Sciatic nerve (tissue), 2 donors: ENCODE measurements at places on chromosomes 3 and 15.
A peak's percentile ranks its signal among the peaks of the same experiment; 100 is the strongest.

DNA sequence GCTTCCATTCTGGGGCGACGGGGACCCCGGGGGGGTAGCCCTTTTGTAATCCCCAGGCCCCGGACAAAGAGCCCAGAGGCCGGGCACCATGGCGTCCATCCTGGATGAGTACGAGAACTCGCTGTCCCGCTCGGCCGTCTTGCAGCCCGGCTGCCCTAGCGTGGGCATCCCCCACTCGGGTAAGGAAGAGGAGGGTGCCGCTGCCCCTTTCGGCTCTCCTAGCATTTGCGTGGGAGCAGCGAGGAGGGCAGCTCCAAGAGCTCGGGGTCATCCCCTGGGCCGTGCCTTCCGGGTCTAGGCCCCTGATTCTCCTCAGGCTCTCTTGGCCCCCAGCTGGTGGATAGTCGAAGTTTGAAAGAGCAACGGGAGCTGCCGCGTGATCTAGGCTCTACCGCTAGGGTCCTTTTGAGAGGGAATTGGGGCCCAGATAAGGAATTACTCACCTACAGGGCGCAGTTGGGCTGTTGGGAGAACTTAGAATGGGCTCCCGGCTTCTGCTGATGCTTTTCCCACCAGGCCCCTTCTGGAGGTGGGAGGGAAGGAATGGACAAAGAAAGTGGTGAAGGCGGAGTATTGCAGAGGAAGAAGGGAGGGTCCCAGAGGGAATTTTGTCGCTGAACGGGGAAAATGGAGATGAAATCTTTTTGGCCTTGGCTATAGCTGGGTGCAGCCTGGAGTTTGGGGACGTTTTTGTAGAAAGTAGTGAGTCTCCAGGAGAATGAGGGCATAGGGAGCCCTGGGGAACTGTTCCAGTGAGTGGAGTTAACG, 615 bp downstream of the VPS18 start:
- DNase-seq = no peak

DNA sequence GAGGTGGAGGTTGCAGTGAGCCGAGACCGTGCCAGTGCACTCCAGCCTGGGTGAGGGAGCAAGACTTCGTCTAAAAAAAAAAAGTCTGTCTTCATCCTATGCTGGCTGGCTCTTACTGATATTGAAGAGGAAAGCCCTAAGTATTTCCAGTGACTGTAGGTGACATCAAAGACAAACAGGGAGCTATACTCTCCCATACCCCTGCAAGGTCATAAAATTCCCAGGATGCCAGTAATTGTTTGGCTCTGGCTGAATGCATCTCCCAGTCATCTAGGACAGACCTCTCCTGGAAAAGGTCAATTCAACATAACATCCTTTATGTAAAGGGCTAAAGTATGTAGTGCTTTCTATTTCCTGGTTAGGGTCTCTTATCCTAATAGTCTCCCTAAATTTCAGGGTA, 8.0 kb downstream of the ZBBX start:
- no peak for DNase-seq

DNA sequence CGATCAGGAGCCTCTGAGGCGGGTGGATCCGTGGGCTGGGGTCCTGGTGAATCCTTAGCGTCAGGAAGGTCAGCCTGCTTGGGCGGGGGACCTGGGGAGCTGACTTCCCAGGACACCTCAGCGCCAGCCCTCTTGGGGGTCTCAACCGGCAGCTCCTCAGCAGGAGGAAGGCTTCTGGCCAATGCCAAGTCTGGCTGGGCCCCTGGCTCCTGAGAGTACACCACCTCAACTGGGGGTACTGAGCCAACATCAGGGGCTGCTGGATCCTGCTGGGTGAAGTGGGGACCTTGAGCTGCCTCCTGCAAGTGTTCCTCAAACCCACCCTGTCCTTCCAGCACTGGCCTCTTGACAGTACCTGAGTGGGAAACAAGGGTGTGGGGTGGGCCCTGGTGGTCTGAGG, 3.1 kb downstream of the PRRT3 start:
- DNase-seq = peak; percentile 54

GRCh38 chr15:96107916-96108315, 222.6 kb upstream of the NR2F2 start:
- no peak for DNase-seq

GRCh38 chr3:89043406-89043932, 64.0 kb upstream of the EPHA3 start:
- DNase-seq = no peak

- DNase-seq = no peak
Measured at GRCh38 chr3:141151439-141151838, 80.2 kb upstream of the PXYLP1 start.

DNA sequence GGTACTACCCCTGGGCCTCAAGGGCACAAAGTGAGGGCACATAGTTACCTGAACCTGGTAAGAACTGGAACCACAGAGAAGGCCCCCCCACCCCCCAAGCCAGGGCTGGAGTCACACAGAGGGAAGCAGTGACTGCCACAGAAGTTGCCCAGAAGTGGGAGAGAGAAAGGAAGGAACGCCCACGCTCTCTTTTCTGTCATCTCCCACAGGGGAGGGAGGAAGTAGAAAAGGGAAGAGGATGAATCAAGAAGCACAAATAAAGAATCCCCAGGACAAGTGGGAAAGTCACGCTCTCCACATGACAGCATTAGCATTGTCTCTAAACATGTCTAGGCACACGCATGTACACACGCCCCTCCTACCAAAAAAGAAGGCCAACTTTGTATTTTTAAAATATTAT, 114.7 kb upstream of the FRMD4B start:
- no peak for DNase-seq

DNA sequence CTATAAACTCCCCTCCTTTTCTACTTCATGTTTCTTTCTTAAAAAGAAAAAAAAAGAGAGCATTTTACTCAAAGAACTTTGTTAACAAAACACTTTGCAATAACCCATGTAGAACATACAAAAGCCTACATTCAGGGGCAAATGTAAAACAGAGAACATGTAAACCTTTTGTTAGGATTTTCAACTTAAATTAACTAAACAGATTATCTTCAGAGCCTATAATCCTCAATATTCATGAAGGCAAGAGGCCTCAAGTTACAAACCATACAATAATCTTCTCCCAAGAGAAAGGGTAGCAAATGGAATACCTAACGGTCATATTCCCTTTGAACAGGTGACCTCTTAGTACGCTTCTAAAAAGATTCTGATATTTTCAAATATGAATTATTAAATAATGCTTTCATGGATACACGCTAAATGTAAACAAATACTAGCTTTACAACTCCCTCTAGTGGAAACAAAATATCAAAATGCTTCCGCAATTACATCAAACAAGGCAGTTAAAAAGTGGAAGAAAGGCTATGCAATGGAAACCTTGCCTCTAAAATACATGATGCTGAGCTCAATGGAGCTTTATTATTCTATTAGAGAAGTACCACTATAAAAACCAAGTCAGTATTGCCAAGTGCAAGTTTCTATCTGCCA, 9.9 kb downstream of the CEP152 start:
- DNase-seq = no peak

DNA sequence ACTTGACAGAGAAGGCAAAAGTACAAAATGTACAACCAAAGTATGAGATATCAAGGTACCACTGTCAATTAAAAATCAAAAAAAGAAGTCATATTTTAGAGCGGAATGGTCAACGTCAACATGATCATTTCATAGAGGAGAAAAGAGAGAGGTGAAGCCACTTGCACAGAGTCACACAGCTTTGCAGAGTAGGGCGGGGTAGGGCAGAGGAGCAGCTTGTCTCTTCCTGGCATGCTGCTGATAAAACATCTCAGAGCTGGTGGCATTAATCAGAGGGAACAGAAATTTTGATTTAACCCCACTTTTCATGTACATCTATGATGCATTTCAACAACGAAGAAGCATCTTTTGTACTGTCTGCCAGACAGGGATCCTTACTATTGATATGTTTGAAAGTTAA, 5.2 kb upstream of the IGF1R start:
- DNase-seq = no peak

DNA sequence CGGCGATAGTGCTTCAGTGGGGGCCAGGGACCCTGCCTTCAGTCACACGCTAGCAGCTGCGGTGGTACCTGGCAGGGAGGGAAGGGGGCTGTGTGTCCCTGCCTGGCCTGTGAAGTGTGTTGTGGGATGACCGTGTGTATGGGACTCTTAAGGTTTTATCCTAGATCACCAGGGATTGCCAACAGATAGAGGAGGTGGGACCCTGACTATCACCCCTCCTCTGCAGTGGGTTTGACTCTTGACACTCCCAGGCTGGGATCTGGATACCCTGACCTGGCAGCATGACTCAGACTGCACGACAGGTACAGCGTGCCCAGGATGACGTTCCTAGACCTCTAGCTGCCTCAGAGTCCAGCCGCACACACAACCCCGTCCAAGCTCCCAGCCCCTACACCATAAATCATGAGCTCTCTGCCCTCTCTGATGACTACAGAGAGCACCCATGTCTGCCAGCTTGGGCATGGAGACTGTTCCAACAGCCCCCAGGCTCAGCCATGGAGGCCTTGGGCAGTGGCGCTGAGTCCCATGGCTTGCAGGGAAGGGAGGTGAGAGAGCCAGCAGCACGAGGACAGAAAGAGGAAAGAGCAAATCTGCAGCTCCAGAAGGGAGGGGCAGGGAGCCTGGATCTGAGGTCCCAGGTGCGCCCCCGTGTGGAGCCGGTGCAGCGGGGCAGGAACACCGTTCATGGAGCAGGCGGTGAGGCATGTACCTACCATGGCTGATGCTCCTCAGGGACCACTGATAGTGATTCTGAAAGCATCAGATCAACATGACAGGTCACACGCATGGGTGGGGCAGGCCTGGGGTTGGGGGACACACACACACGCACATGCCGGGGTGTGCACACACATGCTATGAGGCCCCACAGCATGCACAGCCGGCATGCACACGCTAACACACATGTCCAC, 71.0 kb downstream of the ADAMTS7 start:
- DNase-seq = no peak

DNA sequence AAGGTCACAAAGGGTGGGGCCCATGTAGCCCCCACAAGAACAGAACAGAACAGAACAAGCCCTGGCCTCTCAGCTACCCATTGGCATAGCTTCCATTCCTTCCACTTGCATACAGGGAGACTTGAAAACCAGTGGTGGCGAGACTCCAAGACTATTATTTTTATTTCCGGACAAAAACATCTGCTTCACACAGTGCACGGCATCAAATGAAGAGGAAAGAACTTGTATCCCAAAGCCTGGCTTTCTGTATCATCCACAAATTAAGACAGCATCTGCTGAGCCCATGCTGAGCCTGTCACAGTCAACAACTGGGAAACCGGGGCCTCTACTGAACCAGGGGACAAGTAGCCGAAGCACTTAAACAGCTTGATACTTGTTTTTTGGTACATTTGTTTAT, 56.0 kb downstream of the CLEC3B start:
- no peak for DNase-seq

DNA sequence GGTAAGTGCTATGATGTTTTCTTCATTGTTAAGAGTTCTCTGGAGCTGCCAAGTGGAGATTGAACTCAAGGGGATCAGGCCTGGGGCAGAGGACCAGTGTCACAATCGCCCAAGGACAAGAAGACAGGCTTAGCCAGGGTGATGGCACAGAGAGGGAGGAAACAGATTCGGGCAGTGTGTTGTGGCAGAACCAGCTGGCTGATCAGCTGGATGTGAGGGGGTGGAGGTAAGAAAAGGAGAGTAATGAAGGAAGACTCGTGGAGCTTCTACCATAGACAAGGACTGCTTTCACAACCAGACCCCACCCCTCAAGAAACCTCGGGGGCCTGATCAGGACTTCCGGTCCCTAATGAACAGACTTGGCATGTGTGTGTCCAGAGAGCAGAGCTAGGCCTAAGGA, 60.9 kb upstream of the LINGO1 start:
- DNase-seq = no peak

GRCh38 chr3:29311795-29312194, 30.9 kb downstream of the RBMS3 start:
- DNase-seq = no peak

- no peak for DNase-seq
Measured at GRCh38 chr3:194380326-194380725, 10.8 kb upstream of the LRRC15 start.

GRCh38 chr3:24201301-24201700, 256.2 kb downstream of the NR1D2 start:
- DNase-seq = no peak

GRCh38 chr15:68615811-68616210, 37.0 kb downstream of the CORO2B start:
- DNase-seq = no peak

DNA sequence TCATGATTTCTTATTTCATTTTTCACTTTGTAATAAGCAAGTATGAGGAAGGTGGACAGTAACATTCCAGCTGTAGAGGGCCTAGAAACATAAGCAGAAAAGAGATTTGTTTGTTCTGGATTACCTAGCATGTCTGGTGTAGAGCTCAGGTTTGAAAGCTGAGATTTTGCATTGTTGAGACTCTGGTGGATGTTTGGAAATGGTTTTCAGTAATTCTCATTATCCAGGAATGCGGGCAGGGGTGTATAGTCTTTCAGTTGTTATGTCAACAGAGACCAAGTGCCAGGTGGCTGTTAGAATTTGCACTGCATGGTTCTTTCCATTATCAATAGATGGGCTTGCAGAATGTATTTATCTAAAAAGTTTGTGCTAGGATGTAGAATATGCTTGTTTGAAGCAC, 10.9 kb downstream of the GPD1L start:
- DNase-seq = no peak

- DNase-seq = no peak
Measured at GRCh38 chr3:69255928-69256327, 130.0 kb downstream of the FRMD4B start.

- DNase-seq = no peak
Measured at GRCh38 chr3:58874795-58875194, 175.0 kb downstream of the CFAP20DC start.

DNA sequence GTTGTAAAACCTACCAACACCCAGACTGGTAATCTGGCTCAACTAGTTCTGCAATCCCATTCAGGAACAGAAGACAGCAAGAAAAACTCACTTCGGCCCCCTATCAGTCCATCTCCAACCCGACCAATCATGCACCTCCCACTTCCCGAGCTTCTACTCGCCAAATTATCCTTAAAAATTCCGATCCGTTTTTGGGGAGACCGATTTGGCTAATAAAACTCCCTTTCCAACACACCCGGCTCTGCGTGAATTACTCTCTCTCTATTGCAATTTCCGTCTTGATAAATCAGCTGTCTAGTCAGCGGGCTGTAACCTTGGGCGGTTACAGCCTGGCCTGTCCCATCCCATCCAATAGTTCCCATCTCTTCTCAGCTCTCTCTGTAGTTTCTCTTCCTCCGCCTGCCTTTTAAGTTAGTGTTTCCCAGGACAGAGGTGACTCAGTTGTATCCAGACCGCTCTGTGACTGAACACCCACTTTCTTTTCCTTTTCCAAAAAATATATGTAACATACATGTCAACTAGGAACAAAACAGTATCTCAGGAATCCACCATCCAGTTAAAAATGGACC, 780 bp upstream of the ACAD9 start:
- DNase-seq = no peak

- peak; percentile 80 for DNase-seq
Measured at GRCh38 chr3:65672871-65673815, 365.6 kb downstream of the MAGI1 start.

GRCh38 chr15:35673093-35673684, 127.2 kb upstream of the DPH6 start:
- no peak for DNase-seq

GRCh38 chr3:105862217-105862616, 6.6 kb downstream of the CBLB start:
- no peak for DNase-seq
